ENCODE measurements at places on chromosomes 6 and 20.

- no peak for DNase-seq
Measured at GRCh38 chr6:116764961-116765841, at the start of gene FAM162B. Gene FAM162B, minus strand, starts transcription at chr6:116765719. Its CDS starts 143 bp downstream, at chr6:116765576.

- DNase-seq, result no peak
Measured at GRCh38 chr6:158798311-158798710, 20.9 kb downstream of the EZR start.

DNA sequence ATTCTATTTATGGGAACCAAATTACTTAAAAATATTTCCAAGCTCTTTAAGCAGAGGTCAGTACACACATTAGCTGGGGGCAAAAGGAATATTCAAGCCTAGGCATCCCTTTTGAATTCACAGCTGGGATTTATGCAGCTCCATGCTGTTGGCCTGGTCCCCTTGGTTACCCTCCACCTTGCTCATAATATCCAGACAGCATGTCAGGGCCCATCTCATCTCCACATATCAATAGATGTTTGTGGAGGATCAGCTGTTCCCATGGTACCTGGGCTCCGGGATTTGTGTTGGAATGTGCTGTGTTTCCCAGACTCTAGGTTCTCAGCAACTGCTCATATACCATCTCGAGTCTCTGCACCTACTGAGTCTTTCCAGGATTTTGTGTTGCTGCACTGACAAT is 534.8 kb downstream of the BMP2 start:
- no peak for DNase-seq

GRCh38 chr6:29791786-29792122 is 35.9 kb upstream of the HLA-G start:
- no peak for DNase-seq

DNA sequence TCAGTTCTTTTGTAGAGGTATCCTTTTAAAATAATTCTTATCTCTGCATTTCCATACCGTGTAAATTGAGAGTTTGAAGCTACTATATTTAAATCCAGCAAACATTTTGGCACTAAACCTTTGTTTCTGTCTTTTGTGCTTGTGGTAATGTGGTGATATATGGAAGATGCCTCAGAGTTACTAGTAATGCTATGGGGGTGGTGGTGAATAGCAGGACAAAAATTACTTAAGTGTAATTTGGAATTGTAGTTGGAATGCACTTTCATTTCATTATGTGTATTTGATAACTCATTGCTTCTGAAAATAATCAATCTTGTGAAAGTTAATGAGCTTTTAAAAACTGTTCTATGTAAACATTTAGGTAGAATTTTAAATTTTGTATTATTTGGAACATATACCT is 404.5 kb downstream of the PHF3 start:
- DNase-seq, result no peak

DNA sequence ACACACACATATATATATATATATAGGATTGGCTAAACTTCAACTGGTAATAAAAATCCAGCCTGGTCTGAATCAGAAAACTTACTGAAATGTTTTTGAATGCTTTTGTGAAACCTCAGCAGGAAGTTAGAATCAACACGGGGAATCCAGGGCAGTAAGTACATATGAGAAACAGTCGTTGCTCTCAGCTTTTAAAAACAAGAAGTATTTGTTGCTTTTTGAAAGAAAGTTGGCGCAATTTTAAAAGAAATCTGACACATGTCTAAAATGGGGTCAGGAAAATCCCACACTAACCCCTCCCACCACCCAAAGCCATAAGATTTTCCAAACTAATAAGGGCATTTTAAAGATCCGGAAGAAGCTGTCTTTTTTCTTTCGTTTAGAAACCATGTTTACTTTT is 11.5 kb upstream of the CCDC170 start:
- no peak for DNase-seq

DNA sequence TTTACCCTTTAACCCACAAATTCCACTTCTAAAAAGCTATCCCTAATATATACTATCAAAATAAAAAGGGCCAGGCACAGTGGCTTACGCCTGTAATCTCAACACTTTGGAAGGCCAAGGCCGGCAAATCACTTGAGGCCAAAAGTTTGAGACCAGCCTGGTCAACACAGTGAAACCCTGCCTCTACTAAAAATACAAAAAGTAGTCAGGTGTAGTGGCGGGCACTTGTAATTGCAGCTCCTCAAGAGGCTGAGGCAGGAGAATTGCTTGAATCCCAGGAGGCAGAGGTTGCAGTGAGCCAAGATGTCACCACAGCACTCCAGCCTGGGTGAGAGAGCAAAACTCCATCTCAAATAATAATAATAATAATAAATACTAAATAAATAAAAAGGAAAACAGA is 82.5 kb downstream of the TRIM27 start:
- DNase-seq, result peak; percentile 30

DNA sequence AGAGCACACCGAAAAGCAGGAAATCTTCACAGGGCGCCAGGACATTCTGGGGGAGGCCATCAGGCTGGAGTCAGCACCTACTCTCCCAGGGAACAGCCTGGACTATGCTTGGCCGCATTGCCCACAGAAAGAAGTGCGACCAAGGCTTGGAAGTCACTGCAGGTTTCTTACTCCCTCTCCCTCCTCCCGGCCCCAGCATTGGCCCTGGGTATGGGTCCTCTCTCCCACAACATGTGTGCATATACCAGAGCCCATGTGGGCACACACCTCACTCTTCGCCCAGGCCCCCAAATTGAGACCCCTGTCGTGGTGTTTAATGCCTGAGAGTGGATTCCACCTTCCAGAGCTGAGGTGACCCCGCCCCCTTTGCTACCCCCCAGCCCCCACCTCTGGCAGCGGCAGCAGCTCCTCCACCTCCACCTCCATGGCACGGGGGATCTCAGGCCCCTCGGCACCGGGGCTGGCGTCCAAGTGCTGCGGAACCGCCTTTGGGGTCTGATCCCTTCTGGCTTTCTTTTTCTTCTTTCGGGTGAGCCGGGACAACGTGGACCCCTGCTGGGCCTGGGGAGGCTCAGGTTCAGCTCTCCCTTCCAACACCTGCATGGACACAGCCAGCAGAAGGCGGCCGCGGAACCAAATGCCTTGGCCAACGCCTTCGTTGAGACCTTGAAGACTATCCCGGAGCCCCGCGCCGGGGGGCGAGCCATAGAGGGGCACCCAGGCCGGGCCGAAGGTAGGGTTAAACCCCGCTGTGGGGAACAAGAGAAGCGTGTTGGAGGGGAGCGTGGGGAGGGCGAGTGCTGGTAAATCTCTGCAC is 15.2 kb upstream of the SPAG4 start:
- no peak for DNase-seq

DNA sequence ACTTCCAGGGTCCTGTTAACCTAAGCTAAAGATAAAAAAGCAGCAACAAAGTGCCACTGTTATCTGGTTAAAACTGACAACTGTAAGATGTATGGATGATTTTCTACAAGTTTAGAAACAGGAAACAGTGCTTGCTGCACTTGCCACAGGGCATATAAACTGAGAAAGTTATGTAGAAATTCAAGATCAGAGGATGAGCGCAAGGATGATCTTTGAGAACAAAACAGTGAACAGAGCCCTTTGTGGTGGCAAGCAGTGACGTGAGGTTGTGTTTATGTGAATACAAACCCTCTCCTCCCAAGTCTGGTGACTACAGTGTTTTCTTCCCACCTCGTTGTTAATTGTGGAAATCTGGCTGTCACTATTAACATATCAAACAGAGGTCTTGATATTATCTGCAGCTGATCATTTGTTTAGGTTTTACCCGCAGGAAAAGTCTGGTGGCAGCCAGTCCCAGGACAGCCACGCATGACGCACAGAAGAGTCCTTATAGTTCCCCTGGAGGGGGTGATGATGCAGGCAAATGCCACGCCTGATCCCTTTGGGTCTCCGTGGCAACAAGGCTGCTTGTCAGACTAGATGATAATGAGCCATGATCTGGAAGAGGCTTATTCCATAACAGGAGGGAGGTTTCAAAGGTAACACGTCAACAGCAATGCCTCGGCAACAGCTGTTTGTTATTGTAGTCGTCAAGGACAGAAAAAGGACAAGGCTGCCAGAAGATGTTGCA is 43.1 kb upstream of the TNFAIP3 start:
- DNase-seq, result no peak

- peak; percentile 87 for DNase-seq
Measured at GRCh38 chr20:25017257-25017803, 24.8 kb upstream of the APMAP start.

GRCh38 chr6:156013155-156013554 is 557.5 kb upstream of the NOX3 start:
- DNase-seq, result no peak

- DNase-seq, result no peak
Measured at GRCh38 chr6:21537637-21538036, 55.9 kb upstream of the SOX4 start.

GRCh38 chr20:8431538-8432434 is 299.7 kb downstream of the PLCB1 start:
- DNase-seq, result no peak

DNA sequence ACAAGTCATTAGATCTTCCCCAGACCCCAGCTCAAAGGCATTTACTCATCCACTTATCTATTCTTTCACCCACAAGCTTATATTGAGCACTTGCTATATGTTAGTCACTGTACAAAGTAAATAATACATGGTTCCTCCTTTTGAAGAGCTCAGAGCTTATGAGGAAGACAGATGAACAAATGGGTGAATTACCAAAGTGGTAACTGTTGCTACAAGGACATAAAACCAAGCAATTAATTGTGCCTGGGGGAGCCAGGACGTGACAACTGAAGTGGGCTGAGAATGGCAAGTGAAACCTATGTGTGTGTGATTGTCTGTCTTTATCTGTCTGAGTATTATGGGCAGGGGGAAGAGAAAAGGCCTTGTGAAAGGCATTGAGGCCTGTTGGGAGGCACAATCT is 45.6 kb upstream of the AKIRIN2 start:
- no peak for DNase-seq

DNA sequence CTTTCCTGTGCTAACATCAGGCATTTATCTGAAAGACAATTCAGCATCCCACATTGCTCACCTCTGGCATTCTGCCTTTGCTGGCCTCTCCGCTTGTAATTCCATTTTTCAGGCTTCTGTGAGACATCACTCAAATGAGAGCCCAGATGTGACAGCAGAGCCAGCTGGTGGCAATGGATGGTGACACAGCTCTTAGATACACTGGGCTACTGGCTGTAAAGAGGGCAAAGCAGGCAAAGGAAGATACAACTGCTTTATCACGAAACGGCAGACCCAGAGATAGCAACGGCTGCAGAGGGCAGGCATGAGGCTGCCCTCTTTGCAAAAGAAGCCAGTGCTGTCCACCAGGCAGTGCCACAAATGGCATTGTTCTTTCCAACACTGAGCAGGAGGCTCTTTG is 329.8 kb downstream of the KIF16B start:
- no peak for DNase-seq

- DNase-seq, result no peak
Measured at GRCh38 chr6:137216875-137217553, 2.2 kb downstream of the IFNGR1 start.

DNA sequence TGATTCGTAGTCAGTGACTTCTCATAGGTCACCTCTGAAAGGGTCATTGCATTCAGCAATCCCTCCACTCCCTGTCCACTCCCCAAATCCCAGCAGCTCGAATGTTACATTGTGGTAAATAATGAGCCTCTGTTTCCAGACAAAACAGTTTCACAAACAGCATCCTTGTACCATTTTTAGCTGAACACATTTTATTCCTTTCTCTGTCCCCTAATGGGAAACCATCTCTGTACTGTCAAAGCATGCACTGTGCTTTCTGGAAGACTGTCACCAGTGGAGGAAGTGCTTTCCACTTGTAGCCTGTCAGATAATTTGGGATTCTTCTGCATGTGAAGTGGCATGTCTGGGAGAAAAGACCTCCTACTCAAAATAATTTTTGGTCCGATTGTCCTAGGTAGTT is 82.0 kb downstream of the SLC35F1 start:
- DNase-seq, result no peak

DNA sequence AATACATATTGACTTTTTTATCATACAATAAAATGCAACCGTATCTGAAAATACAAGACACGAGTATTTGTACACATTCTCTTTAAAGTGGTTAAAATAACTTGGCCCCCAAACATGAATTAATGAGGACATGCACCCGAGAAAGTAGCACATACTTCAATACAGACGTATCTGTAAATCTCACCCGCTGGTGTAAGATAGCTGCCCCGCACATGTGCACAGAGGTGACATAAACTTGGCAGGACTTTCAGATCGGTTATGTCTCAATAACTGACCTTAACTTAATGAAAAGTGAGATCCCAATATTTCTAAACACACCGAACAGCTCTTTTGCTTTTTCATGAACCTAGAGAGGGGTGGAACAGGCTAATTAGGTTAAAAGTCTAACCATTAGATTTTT is 91.5 kb upstream of the RPS6KA2 start:
- no peak for DNase-seq

DNA sequence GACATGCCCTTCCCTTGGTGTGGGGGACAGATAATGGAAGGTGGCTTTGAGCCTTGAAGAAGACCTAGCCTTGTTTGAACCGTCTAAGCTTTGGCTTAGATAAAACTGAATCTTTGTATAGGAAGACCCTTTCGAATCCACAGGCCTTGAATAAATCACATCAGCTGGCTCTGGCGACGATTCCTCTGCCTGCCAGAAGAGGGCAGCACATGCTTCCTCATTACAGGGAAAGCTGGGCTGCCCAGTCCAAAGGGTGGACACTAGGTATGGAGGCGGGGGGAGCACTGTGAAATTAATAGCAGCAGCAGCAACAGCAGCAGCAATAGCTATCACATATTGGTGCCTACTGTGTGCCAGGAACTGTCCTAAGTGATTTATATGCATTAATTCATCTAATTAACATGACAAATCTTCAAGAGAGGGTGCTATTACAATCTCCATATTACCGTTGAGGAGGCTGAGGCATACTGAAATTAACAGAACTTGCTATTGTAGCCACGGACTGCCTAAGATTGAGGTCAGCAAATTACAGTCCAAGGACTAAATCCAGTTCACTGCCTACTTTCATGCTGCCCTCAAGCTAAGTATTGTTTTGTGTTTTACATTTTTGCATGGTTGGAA is 85.1 kb downstream of the CLIC5 start:
- peak; percentile 69 for DNase-seq

GRCh38 chr20:40582531-40582930 is 106.5 kb downstream of the MAFB start:
- no peak for DNase-seq

- DNase-seq, result peak; percentile 100
Measured at GRCh38 chr20:35954200-35954906, at the start of gene SCAND1. Gene SCAND1, minus strand, starts transcription at chr20:35954502. Its CDS starts 218 bp downstream, at chr20:35954284.

DNA sequence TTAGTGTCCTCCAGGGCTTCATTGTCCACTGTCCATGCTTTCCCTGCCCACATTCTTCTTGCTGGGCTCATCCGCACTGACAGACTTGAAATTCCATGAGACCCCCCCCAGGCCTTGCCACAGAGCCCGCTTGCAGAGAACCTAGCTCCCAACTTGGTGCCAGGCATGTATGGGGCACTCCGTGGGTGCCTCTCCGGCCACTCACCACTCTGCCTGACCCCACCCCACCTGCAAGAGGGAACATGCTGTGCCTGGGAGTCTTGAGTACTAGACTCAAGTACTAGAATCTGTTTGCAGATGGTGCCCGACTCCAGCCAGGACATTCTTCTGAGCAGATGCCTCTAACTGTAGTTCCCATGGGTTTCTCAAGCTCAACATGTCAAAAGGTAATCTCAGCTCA is 47.9 kb downstream of the TRERF1 start:
- DNase-seq, result no peak

Data from Caco-2 (cell line).